ENCODE measurements at places on chromosomes 12 and 14.

DNA sequence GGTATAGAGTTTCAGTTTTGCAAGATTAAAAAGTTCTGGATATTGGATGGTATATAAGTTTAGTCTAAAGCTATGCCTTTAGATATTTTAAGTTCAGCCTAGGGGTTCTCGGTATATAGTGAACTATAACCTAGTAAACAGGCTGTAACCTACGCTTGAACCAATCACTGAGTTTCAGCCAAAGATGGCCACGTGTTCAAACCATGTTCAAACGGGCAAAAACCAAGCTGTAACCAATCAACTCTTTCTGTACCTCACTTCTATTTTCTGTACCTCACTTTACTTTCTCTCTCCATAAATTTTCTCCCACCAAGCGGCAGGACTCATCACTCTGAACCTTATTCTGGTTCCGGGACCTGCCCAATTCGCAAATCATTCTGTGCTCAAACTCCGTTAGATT lies 1.4 kb downstream of the TMBIM4 start:
- DNase-seq = no peak

DNA sequence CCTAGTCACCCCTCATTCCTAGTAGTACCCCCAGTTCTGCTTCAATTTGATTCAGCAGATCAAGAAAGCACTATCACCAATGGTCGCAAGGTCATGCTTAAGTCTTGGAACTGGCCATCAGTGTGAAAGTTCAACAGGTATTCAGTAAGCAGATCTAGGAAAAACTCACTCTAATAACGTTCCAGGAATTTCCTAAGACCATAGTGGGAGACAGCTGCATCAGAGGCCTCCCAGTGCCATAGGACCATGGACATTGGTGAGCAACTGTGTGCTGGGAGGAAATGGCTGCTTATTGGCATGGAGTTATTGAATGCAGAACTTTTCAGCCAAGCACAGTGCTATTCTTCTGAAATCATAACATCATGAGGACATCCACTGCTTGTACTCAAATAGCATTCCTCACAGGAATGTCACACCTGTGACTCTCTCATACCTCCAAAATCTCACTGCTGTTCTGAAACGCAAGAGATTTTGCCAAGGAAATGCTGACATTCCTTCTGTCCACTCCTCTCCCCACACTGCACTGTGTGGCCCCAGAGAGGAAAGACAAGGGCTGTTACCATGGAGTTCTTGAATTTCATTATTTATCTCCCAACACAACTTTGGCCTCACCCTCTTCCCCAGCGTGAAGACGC lies 30.9 kb upstream of the MDM2 start:
- no peak for DNase-seq

- no peak for DNase-seq
Observed at GRCh38 chr12:57452937-57453509, 2.1 kb upstream of the INHBE start.

GRCh38 chr12:47991106-47992061 lies 12.9 kb downstream of the COL2A1 start:
- DNase-seq = no peak

DNA sequence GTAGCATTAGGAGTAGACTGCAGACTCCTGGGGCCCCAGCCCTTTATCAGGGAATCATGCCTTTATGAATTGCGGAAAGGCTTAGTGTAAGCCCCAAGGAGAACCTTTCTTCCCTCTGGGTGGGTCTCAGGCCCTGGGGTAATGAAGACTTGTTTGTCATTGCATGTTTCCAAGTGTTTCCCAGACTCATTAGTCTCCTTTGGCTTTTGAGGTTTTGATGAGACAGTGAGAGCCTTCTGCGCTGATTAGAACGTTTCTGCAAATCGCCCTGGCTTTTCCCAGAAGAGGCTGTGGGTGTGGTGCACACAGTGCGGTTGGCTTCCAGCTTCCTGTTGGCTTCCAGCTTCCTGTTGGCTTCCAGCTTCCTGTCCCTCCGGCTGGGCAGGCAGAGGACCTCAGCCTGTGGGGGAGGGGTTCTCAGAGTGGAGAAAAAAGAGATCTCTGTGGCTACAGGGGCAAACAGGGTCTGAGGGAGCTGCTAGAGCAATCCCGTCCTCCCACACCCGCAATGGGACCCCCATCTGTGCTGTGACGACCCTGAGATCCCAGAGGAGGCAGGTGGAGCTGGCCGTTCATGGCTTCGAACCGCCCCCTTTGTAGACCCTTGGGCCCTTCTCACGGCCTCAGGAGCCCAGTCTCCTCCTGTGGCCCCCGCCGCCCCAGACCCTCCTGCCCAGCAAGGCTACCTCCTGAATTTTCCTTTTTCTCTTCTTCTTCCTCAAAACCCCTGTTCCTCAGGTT lies 42.1 kb downstream of the GPR68 start:
- DNase-seq = no peak

DNA sequence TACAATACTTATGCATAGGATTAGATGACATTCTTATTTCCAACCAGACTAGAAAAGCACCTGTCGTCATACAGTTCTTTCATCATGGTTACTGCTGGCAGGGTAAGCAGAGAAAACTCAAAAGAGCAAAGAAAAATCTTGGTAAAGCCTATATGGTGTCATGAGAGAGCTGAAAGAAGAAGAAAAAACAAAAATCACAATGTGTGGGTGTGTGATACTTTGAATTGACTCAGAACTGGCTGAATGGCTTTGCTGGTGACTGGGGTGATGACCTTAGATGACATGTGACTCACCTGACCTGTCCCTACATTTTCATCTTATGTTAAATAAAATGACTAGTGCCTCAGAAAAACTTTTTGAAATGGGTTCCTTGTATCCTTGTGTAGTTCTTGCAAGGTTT lies 278.1 kb upstream of the LMO3 start:
- no peak for DNase-seq

GRCh38 chr12:47962198-47962597 lies 1.2 kb upstream of the TMEM106C start:
- DNase-seq = no peak

DNA sequence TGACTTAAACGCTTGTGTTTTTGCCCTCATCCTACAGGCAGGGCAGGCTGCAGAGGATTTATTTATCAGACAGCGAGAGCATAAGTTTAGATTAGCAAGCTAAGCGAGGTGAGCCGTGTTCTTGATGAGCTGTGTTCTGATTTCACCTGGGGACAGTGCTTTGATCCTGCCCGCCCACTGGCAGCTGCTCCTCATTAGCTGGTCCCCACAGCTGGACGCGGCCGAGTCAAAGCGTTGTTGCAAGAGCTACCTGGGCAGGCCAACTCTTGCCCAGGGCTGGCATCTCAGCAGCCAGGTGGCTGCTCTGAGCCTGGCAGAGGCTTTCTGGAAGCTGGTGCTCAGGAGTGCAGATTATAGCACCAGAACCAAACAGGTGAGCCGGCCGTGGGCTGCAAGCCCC lies 46.8 kb upstream of the BEGAIN start:
- DNase-seq = no peak

DNA sequence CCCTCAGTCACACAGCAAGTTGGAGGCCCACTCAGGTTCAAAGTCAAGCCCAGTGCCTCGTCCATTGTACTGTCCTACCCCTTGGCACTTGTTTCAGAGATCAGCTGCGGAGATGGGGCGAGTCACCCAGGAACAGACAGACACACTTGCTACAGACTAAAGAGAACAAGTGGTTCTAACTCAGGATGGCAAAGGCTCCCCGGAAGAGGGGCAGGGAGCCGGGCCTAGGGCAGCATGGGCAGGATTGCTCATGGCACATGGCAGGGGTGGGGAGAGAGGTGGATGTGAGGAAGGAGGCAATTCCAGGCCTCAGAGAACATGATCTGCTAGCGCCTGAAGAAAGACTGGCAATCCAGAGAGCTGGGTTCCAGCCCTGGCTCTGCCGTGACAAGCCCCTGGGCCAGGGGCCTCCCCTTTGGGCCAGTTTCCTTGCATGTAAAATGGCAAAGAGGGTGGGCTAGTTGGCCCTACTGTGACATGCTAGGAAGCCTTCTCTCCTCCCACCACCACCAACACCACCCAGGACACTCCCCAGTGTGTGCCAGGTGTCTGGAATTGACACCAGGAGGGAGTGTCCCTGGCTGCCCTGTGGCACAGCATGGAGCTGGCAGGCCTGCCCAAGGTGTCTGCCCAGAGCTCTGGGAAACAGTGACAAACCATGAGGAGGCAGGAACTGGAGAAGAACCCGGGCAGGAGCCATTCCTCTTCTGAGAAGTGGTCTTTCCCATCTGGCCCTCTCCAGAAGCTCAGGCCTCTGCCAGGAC lies 24.0 kb upstream of the IRF2BPL start:
- DNase-seq = no peak
